Activated CD8-positive, alpha-beta T cell treated with anti-CD3 and anti-CD28 coated beads for 36 hours (primary cell): ENCODE measurements at places on chromosomes 2 and 18. TPM values are rescaled to one million over a fixed set of nuclear protein-coding genes. Genes with fewer than 3 reads are reported as not detected.
A peak's percentile ranks its signal among the peaks of the same experiment; 100 is the strongest.

The SCYGR3 gene
- not detected for total RNA-seq

The ZNF521 gene
- not detected for total RNA-seq

The ZNF397 gene
- total RNA-seq = 17.9 TPM

The MARCHF4 gene
- total RNA-seq = not detected

The CAPG gene
- 19.3 TPM for total RNA-seq

The KCNJ13 gene
- total RNA-seq = not detected

The GPR155 gene
- total RNA-seq = 13.3 TPM

The RAB27B gene
- total RNA-seq = not detected

- no peak for DNase-seq
Observed at GRCh38 chr2:105248316-105249070, 7.0 kb downstream of the GPR45 start.

- no peak for DNase-seq
Observed at GRCh38 chr18:25503567-25504081, 151.7 kb upstream of the ZNF521 start.

GRCh38 chr18:49967171-49967570 is 153.8 kb upstream of the ACAA2 start:
- DNase-seq = no peak

- DNase-seq = no peak
Observed at GRCh38 chr2:169260246-169260645, 102.1 kb downstream of the LRP2 start.

- DNase-seq = no peak
Observed at GRCh38 chr2:3091696-3092095, 285.9 kb downstream of the EIPR1 start.

- no peak for DNase-seq
Observed at GRCh38 chr2:240819126-240819857, 727 bp downstream of the KIF1A start.

GRCh38 chr2:110865188-110865587 is 132.8 kb downstream of the ACOXL start:
- DNase-seq = peak; percentile 66

- no peak for DNase-seq
Observed at GRCh38 chr2:165470361-165470760, 863 bp downstream of the CSRNP3 start.

GRCh38 chr2:192498747-192499146 is 304.0 kb upstream of the TMEFF2 start:
- DNase-seq = no peak

GRCh38 chr2:61272421-61273070 is 110.6 kb downstream of the C2orf74 start:
- no peak for DNase-seq

DNA sequence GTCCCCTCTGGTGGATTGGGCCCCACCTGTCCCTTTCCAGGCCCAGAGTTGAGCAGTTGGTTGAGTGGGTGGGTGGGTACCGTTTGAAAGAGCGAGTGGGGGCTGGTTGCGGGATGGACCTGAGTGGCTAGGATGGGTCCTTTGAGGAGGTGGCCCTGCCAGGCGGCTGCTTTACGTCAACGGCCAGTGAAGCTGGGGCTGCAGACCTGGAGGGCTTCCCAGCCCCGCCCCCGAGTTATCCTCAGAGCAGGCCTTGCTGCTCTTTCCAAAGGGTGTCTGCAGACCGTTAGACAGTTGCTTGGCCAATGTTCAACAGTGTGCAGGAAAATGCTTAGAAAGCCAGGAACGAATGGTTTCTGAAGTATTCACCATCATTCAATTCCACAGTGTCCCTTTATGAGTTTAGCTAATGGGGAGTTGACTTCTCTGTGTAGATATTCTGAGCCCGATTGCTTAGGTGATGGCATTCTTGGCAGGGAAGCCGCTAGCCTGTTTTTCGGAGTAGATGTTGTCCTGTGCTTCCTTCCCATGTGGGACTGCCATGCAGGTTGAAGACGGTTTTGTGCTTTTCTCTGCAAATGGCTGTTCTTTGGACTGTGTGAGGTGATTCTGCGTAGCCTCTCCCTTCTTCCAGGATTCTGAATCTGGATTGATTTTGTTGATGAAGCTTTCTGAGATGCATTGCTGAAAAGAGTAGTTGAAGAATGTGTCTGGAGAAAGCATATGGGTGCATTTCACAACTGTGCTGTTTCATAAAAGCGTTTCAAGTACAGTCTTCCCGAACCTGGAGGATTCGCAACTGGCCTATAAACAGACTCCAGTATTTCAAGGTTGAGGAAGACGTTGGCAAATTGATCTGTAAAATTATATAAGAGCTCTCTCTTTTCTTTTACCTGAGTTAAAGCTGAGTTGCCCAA is 45.8 kb downstream of the LDLRAD4 start:
- no peak for DNase-seq

DNA sequence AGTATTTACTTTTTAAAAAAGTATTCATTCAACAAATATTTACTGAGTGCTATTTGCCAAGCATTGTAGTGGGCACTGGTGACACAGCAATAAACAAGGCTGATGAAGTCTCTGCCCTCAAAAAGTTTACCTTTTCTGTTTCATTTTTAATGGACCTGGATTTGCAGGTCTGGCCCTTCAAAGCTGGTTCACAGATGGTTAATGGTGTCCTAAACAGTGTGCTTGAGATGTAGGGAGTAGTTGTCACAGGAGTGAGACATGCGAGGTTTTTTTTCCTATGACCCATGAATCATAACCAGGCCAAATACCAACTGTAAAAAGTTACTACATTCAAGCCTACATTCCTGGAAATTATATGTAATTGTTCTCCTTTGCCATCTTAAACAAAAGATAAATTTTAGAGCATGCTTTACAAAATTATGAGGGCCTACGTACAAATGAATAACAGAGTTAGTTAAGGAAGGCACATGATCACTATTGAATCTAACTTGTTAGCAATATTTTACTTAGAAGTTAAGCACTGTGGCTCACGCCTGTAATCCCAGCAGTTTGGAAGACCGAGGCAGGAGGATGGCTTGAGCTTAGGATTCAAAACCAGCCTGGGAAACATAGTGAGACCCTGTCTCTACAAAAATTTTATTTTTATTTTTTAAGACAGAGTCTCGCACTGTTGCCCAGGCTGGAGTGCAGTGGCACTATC is 223.9 kb downstream of the MBD5 start:
- no peak for DNase-seq

- no peak for DNase-seq
Observed at GRCh38 chr2:211371465-211371864, 815.1 kb downstream of the CPS1 start.

- DNase-seq = no peak
Observed at GRCh38 chr18:32980896-32981295, 208.1 kb upstream of the KLHL14 start.

- DNase-seq = no peak
Observed at GRCh38 chr18:5075297-5075696, 121.8 kb downstream of the AKAIN1 start.

- DNase-seq = no peak
Observed at GRCh38 chr2:228657807-228658402, 476.4 kb upstream of the SPHKAP start.

GRCh38 chr2:98091738-98092137 is 4.8 kb downstream of the VWA3B start:
- DNase-seq = no peak

DNA sequence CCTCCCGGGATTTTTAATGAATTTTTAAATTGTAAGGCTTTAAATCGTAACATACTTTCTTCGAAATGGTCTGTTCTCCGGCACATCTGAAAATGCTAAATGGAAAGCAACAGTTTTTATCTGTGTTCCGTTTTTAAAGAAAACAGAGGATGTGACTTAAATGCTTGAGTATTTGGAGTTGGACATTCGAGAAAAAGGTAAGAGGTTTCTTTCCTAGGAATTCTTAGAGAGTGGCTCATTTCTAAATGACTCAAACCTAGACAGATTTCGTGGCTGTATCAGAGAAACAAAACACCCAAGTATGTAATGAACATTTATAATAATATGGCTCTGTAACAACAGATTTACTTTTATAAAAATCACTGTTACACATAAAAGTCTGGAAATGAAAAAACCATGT is 177.6 kb upstream of the CCDC68 start:
- no peak for DNase-seq

DNA sequence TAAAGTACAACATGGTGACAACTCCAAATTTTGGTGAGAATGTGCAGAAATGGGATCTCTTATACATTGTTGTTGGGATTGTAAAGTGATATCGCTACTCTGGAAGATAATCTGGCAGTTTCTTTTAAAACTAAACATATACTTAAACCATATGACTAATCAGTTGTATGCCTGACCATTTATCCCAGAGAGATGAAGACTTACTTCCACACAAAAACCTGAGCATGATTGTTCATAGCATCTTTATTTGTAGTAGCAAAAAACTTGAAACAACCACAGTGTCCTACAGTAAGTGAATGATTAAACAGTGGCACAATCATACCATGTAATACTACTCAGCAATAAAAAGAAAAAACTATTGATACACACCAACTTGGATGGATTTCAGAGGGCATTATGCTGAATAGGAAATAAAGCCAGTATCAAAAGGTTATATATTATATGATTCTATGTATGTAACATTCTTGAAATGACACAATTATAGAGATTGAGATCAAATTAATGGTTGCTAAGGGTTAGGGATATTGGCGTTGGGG is 47.3 kb downstream of the EPB41L5 start:
- DNase-seq = no peak

- no peak for DNase-seq
Observed at GRCh38 chr18:78494204-78495085, 485.2 kb upstream of the SALL3 start.

DNA sequence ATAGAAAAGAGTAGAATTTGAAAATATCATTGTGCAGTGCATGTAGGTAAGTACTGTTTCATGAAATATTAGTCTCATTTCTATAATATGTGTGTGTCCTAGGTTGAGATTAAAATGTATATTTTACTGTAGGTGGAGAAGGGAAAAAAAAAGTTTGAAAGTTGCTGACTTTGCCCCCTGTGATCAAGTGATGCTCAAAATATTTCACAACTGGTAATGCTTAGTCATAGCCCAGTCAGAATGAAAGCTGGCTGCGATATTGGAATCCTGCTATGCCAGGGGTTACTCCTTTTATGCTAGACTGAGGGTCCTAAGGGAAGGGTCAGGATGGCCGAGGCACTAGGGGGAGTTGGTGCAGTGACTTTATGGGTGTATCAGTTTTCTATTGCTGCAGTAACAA is 19.5 kb upstream of the CFAP36 start:
- DNase-seq = no peak
